Activated CD8-positive, alpha-beta memory T cell treated with anti-CD3 and anti-CD28 coated beads for 4 hours (primary cell): ENCODE measurements at places on chromosomes 6 and 20.

DNA sequence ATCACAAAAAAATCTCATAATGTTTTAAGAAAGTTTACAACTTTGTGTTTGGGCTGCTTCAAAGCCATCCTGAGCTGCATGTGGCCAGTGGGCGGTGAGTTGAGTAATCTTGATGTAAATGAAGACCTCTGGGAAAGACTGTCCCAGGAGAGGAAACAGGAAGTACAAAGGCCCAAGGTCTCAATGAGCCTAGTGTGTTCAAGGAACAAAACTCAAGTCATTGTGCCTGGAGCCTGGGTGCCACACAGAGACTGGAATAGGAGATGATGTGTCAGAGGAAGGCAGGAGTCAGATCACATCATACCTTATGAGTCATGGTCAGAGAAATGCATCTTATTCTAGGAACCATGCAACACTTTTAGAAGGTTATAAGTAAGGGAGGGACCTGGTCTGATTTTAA, 51.5 kb downstream of the COL19A1 start:
- DNase-seq, result no peak

DNA sequence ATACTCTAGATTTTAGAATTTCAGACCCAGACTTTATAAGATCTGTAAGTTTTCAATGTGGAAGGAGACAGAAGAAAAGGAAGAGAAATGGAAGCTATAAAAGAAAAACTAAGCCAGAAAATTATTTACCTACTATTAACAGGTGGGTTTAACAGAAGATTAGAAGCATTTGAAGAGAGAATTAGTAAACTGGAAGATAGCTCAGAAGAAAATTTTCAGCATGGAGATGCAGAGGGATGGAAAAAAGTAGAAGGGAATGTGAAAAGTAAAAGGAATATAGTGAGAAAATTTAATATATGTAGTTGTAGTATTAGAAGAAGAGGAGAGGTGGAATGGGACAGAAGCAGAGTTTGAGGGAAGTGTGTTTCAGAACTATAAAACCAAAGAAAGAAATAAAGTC, 56.1 kb downstream of the QKI start:
- DNase-seq, result no peak

DNA sequence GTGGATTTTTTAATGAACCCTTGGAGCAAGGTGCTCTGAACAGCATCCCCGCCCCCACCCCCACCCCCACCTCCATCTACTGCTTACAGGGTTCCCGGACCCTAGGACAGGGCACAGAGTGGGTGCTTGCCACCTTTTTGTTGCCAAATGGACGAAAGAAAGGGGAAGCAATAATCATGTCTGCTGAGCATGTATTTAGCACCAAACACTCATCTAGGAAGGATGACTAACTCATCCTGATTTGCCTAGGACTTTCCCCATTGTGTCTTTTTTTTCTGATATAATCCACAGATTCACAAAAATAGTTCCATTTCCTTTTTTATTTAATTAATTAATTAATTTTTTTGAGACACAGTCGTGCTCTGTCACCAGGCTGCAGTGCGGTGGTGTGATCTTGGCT, 1.2 kb upstream of the PLTP start:
- no peak for DNase-seq

DNA sequence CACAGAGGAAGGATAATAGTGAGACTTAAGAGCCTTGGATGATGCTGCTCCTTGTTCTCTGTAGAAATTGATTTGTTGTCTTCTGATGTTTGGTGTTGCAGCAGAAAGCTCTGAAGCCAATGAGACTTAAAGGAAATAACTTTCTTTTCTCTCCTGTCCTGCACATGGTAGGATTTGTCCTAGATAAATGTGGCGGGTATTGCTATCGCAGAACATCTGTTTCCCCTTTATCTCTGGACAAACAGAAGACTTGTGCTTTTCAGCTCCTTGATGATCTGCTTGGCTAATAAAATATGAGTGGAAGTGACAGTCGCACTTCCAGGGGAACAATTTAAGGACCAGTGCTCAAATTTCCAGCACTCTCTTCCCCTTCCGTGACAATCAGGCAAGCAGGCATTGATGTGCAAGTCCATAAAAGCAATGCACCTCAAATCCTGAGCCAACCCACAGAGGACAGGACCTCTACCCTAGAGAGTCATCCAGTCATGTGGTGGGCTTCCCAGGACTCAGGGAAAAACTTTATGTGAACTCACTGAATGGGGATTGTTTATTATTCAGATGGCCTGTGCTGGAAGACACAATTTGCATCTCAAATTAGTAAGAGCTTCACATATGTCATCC, 9.9 kb upstream of the NCR2 start:
- DNase-seq, result no peak

DNA sequence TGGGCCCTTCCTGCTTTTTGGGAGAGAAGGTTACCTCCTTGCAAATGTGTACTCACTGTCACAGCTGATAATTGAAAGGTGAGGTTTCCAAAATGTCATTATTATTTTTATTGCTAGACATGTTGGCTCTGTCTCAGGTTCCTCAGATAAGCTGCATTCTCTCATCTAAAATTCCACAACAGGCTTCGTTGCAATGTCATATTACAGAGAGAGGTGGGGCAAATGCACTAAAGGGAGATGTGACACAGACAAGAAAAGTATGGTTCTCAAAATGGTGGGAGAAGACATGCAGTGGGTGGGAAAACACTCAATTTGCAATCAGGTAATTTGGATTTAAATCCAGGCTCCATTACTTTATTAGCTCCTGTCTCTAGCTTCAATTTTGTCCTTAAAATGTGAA, 256.4 kb upstream of the POU3F2 start:
- DNase-seq, result no peak

GRCh38 chr6:57064809-57065208, 18.3 kb downstream of the KIAA1586 start:
- DNase-seq, result no peak

GRCh38 chr20:31488115-31488514, 13.0 kb downstream of the REM1 start:
- no peak for DNase-seq

- DNase-seq, result no peak
Measured at GRCh38 chr6:129353067-129353466, 356.9 kb downstream of the ARHGAP18 start.

GRCh38 chr20:47506335-47506734, 4.6 kb downstream of the NCOA3 start:
- DNase-seq, result no peak

DNA sequence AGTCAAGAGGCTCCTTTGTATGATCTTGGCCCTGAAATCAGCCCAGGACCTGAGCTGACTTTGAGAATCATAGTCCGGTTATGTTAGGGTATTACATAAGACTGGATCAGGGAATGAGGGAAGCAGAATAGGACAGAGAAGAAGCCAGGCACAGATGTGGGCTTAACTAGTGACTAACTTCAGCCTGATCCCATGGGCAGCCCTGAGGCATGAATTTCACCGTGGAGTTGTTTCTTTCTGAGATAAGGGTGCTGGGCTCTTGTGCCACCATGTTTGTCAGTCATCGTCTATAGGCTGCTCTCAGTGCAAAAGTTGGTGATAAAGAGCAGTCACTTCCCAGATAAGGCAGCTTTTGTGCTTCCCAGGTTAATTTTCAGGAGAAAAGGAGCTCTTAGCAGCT, 544.7 kb upstream of the SPTLC3 start:
- DNase-seq, result no peak

DNA sequence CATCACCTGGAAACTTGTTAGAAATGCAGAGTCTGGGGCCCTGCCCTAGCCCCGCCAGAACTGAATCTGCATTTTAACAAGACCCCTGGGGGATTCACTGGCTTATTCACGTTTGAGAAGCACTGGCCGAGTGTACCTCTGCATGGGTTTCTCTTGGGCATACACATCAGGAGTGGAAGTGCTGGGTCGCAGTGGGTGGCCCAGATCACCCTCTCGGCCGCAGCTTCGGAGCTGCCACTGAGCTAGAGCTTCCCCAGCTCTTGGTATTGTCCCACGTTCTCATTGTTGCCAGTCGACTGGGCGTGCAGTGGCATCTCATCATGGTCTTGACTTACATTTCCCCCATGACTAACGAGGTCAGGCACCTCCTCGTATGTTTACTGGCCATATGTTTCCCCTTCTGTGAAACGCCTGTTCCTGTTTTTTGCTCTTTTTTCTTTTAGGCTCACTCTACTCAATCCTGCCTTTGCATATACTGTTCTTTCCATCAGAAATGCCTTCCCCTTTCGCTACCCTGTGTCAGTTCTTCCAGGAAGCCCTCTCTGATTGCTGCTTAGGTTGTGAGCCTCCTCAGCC, 3.0 kb upstream of the DLGAP4 start:
- no peak for DNase-seq

GRCh38 chr6:5125152-5126006, 40.2 kb downstream of the PPP1R3G start:
- DNase-seq, result no peak

- DNase-seq, result no peak
Measured at GRCh38 chr6:2522521-2522920, 228.2 kb downstream of the MYLK4 start.

GRCh38 chr20:38714308-38714707, 10.0 kb upstream of the SLC32A1 start:
- DNase-seq, result no peak

GRCh38 chr6:19836799-19837510, at the start of gene ID4:
Gene ID4 (plus strand): TSS chr6:19837370. CDS start chr6:19837755, 385 bp downstream.
- DNase-seq, result no peak

DNA sequence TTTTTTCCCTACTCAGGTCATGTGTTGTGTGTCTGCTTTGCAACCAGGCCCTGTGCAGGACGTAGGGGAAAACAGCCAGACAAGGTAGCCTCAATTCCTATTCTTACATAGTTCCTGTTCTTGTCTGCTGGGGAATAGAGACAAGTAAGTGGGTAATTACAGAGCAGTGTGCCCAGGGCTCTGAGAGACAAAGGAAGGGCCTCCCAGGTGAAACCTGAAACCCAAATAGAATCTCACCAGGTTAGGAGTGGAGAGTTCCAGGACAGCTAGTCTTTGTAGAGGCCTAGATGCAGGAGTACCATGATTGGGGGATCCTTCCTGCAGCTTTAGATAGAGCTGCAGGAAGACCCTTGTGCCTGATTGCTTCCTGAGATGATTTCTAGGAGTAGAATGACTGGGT, 48.4 kb downstream of the DHX35 start:
- no peak for DNase-seq

- no peak for DNase-seq
Measured at GRCh38 chr20:19125508-19125907, 86.9 kb upstream of the SLC24A3 start.

DNA sequence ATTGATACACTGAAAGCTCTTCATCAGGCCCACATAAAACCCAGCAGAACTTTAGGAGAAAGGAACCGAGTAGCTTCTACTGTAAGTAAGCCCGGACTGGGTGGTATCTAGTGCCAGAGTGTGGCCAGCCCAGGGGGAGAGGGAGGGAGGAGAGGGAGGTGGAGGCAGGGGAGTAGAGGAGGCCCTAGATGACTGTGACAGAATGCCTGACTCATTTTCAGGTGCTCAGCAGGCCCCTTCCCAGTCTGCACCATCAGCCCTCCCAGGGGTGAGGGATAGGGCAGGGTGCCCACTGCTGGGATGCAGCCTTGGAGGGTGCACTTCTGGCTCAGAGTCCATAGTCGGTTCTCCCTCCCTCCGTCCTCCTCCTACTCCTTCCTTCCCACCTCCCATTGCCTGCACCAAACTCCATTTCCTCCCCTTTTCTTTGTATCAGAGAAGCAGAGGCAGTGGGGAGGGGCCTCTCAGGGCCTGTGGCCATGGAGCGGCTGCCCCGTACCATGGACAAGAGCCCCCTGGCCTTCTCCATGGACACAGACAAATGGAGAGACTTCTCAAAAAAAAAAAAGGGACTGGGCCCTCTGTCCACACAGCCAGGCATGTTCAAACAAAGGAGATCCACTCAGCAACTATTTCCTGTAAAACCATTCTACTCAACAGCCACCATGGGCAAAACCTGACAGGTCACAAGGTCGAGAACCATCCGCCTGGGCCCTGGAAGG, 184.9 kb upstream of the SNX9 start:
- DNase-seq, result no peak

- DNase-seq, result no peak
Measured at GRCh38 chr6:85458782-85459181, 8.9 kb downstream of the NT5E start.

DNA sequence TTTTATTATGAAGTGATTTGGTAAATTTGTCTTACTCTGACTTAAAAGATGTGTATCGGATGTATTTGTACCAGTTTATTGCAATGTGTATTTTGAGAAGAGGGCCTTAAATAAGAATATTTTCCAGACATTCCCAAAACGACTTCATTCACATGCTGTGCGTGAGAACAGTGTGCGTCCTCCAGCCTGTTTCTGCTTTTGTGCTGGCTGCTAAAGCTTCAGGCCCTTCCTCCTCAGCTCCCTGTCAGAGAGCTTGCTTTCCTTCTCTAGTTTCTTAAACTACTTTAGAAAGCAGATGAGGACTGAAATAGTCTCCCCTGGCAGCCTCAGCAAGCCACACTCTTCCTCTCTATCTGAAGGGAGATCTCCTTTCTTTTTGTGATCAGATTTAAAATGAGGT, 157.8 kb downstream of the SAMD5 start:
- DNase-seq, result no peak

- no peak for DNase-seq
Measured at GRCh38 chr6:74979065-74979766, 226.6 kb downstream of the COL12A1 start.

DNA sequence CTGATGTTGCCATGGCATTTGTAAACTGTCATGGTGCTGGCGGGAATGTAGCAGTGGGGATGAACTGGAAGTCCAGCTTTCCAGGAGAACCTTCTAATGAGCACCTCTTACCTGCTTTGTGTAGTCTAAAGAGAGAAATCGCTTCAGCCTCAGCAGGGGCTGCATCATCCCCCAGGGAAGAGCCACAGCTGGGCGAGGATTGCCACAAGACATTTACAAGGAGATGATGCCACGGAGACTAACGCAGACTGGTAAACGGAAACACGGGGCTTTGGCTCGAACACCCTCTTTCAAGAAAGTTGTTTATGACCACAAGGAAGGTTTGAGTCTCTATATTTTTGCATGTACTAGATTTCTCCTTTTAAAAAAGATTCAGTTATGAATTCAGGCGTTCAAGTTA, 72.9 kb downstream of the CDH26 start:
- no peak for DNase-seq

DNA sequence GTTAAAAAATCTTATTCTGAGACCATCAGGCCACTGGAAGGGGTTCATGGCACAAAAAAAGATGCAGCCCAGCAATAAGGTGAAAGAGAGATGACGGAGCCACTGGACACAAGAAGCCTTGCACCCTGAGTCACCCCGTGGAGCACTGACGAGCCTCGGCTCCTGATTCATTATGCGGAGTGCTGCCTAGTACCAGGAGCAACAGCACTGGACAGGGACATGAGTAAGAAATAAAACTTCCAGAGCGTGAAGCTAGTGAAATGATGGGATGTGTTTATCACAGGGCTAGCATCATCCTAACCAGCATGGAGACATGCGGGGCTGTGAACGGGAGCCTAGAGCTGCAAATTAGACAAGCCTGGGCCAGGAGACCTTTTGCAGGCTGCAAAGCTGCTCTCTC, 53.3 kb downstream of the RNASET2 start:
- no peak for DNase-seq
